ENCODE measurements at places on chromosomes 1 and 21. TPM values are rescaled to one million over a fixed set of nuclear protein-coding genes. Genes with fewer than 3 reads are reported as not detected.

The OLIG2 gene
- total RNA-seq = not detected

The CELA3A gene
- total RNA-seq = not detected

The STUM gene
- total RNA-seq = 0.35 TPM

The CSDE1 gene
- total RNA-seq = 442 TPM

The DCLRE1B gene
- 7.1 TPM for total RNA-seq

The HPDL gene
- 2.8 TPM for total RNA-seq

The KLHDC7A gene
- not detected for total RNA-seq

The PTCH2 gene
- total RNA-seq = under 0.01 TPM

The FMO3 gene
- 1.2 TPM for total RNA-seq

The MRPL55 gene
- 60.2 TPM for total RNA-seq

The WNT9A gene
- 1.5 TPM for total RNA-seq

The LCE3A gene
- total RNA-seq = not detected
